Progenitor cell of endocrine pancreas (in vitro differentiated cells): ENCODE measurements at places on chromosomes 13 and 19.

DNA sequence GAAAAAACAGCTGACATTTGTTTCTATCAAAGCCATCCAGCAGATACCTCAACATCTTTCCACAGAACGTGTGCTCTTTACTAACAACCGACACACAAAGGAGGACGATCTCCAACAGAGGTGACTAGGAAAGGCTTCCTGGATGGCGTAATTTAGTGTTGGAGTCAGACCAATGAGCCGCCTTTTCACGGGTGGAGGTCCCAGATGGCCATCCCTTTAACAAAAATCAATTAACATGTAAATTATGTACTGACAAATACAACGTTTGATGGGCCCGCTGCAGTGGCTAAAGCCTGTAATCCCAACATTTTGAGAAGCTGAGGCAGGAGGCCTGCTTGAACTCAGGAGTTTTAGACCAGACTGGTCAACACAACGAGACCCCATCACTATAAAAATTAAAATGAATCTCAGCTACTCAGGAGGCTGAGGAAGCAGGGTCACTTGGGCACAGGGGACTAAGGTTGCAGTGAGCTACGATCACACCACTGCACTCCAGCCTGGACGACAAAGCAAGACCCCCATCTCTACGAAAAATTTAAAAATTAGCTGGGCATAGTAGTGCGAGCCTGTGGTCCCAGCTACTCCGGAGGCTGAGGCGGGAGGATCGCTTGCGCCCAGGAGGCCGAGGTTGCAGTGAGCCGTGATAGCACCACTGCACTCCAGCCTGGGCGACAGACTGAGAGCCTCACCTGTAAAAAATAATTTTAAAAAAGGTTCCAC is 1.2 kb upstream of the DPY19L3 start:
- no peak for DNase-seq

- no peak for DNase-seq
These were observed 1307.9 kb downstream of the UQCRFS1 start for GRCh38 chr19:27905074-27905473.

GRCh38 chr13:31765138-31765785 is 25.9 kb downstream of the RXFP2 start:
- no peak for DNase-seq

- no peak for DNase-seq
These were observed 156.5 kb downstream of the LMO7 start for GRCh38 chr13:75792526-75793187.

DNA sequence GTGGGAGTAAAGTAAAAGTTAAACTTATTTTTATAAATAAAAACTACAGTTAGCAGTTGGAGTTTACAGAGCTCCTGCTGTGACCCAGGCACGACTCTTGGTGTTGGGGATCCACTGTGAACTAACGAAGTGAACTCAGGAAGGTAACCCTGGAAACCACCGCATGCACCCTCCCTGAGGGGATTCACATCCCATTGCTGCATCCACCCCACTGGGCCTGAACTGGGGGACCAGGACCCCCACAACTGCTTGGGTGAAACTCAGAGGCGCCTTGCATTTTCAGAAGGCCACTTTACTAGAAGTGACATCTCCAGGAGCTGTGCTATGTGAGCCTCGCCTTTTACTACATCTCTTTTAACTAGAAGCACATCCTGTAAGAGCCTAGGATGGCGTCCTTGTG is 166.4 kb downstream of the TEX29 start:
- DNase-seq = no peak

- DNase-seq = no peak
These were observed 91.5 kb upstream of the FRY start for GRCh38 chr13:31940076-31940475.

DNA sequence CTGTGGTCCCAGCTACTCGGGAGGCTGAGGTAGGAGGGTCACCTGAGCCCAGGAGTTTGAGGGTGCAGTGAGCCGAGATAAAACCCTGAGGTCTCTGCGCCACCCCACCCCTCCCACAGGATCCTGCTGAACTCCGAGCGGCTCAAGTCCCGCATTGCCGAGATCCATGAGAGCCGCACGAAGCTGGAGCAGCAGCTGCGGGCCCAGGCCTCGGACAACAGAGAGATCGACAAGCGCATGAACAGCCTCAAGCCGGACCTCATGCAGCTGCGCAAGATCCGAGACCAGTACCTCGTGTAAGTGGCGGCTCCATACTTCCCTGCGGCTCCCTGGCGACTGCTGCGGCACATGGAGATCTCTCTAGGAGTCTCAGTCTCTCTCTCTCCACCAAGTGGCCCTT is 6.6 kb upstream of the IFI30 start:
- no peak for DNase-seq

DNA sequence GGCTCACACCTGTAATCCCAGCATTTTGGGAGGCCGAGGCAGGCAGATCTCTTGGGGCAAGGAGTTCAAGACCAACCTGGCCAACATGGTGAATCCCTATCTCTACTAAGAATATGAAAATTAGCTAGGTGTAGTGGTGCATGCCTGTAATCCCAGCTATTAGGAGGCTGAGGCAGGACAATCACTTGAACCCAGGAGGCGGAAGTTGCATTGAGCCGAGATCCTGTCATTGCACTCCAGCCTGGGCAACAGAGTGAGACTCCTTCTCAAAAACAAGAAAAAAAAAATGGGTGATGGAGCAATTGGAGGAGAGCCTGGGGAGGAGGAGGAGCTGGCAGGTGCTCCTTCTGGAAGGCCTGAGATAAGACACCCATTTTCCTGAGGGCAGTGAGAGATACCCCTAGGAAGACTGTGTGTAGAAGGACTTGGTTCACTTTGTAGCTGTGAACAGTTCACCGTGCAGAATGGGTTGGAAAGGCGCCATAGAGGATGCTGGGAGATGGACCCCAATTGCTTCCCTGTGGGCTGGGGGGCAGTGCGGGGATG is 8.7 kb upstream of the CARM1 start:
- DNase-seq = no peak

DNA sequence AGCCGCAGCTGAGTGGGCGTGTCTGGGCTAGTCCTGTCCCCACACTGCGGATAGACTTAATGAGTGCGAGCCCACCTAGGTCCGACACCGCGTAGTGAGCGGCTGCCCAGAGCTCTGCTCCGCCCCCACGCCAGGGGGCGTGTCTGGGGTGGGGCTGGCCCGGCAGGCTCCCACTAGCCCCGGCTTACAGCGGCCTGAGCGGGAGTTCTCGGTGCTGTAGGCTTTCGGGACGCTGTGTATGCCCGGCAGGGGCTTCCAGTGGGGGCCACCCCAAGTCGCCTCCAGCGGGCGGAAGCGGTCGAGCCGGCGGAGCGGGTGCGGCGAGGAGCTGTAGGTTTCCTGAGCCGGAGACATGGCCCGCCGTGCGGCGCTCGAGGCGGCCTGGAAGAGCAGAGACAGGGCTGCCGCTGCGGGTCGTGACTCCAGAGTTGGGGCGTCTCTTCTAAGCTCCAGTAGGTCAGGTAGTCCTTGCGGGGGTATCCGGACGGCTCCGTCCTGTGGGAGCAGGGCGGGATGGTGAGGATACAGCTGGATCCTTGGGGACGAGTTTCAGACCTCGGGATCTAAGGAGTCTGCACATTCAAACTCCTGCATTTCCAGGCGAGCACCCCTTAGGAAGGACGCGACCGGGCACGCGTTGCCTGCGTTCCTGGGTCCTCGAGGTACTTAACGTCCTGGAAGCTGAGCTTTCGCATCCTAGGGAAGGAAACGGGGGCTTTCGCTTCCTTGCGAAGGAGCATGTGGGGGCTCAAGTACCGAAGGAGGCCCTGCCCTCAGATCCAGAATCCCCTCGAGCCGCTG is 1.2 kb downstream of the CGB7 start:
- peak; percentile 51 for DNase-seq

DNA sequence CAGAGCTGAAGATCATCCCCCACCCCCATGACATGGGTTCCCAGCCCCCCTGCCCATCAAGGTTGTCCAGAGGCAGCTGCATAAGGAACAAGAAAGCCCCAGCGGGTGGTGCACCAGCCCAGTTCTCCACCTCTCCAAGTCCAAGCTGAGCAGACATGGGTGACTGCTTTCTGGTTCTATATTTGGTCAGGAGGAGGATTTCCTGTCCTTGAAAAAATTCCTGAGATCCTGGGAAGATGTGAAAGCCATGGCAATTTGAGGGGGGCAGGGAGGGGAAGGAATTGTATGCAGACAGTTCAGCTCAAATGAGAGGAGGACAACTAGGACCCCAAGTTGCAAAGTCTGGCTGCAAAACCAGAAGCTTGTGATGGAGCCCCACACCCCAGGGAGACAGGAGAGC is 55.4 kb upstream of the ADGRE5 start:
- DNase-seq = no peak
